WTC11 (cell line): ENCODE measurements at places on chromosomes 13 and 19. TPM values are rescaled to one million over a fixed set of nuclear protein-coding genes. Genes with fewer than 3 reads are reported as not detected.

- no peak for DNase-seq
Measured at GRCh38 chr19:18196511-18196845, 3.5 kb downstream of the MPV17L2 start.

- DNase-seq = peak; percentile 41
Measured at GRCh38 chr13:94711561-94712286, 621 bp downstream of the SOX21 start.

DNA sequence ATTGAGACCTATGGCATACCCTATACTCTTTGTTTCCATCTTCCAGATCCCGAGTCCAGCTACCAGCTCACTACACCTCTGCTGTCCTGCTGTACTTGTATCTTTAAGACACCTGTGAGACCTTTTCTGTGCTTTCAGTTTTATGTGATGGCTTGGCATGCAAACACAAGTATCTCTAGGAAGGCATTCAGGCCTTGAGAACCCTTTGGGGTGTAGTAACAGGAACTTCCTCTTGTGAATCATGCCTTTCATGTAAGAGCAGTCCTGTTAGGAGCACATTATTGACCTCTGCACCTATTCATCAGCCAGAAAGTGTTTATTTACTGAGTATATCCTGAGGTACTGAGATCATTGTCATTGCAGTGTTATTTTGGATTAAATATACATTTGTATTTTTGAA is 87.0 kb upstream of the HTR2A start:
- no peak for DNase-seq

GRCh38 chr13:24053519-24054251 is 106.8 kb upstream of the SPATA13 start:
- DNase-seq = peak; percentile 73

- no peak for DNase-seq
Measured at GRCh38 chr13:36571444-36571843, 102.4 kb upstream of the SERTM1 start.

GRCh38 chr19:6252066-6252465 is 27.7 kb downstream of the MLLT1 start:
- no peak for DNase-seq

Gene XAB2
- total RNA-seq = 65.7 to 71.9 TPM (median 67.4 TPM) in 3 replicates

DNA sequence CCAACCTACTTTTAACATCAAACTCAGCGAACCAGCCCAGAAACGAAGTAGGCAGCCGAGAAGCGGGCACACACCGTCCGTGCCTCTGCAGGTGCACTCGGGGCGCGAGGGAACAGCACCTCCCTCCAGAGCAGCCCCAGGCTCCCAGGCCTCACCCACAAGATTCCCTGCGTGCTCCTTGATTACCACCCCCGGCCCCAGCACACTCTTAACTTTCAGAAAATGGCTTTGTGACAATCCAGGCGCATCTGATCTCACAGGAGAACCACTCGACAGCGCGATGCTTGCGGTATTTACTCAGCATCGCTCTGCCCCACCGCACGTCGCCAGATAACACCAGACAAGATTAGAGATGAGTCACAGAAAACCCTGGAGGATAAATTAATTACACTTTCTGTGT is 134.9 kb upstream of the SPACA7 start:
- no peak for DNase-seq

DNA sequence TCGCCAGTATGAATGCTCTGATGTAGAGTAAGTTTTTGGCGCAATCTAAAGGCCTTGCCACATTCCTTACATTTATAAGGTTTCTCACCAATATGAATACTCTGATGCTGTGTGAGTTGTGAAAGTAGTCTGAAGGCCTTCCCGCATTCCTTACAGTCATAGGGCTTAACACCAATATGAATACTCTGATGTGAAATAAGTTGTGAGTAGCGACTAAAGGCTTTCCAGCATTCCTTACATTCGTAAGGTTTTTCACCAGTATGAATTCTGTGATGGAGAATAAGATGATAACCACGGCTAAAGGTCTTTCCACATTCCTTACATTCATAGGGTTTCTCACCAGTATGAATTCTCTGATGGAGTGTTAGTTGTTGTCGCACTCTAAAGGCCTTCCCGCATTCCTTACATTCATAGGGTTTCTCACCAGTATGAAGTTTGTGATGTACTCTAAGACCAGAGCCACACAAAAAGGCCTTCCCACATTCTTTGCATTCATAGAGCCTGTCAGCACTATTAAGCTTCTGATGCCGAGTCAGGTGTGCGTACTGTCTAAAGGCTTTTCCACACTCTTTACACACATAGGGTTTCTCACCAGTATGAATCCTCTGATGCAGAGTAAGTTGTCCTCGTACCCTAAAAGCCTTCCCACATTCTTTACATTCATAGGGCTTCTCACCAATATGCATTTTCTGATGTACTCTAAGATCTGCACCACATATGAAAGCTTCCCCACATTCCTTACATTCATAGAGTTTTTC is 14.1 kb upstream of the ZFP14 start:
- DNase-seq = no peak

Gene EPS8L1
- total RNA-seq = 38.9 to 43.8 TPM (median 42.8 TPM) in 3 replicates

DNA sequence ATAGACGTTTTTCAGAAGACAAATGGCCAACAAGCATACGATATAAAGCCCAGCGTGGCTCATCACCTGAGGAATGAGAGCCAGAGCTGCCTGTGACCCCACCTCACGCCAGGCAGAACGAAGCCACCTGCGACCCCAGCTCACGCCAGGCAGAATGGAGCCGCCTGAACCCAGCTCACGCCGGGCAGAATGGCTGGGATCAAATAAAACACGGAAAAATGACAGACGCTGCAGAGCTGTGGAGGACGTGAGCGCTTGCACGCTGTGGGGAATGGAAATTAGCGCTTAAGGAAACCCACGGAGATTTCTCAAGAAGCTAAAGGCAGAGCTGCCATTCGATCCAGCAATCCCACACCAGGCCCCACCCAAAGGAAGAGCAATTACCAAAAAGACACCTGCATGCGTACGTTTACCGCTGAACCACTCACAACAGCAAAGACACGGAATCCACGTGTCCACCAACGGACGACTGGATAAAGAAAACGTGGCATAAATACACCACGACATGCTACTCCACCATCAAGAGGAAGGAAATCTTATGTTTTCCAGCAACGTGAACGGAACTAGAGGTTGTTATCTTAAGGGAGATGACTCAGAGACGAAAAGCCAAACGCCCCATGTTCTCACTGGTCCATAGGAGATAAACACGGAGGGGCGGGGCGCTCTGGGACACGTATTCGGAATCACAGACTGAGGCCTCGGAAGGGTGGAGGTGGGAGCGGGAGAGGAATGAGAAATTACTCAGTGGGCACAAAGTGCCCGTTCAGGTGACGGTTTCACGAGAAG is 30.7 kb upstream of the C13orf46 start:
- no peak for DNase-seq

GRCh38 chr19:45712699-45713067 is 18.0 kb downstream of the FBXO46 start:
- DNase-seq = no peak

GRCh38 chr19:13537454-13537853 is 31.2 kb upstream of the CACNA1A start:
- DNase-seq = peak; percentile 40
